AG10803 (cell line): ENCODE measurements at places on chromosomes 1 and 21.

- DNase-seq = no peak
These were observed 454 bp downstream of the CORT start for GRCh38 chr1:10450156-10450814.

GRCh38 chr1:148379697-148380096 is 103.4 kb downstream of the PPIAL4G start:
- no peak for DNase-seq

DNA sequence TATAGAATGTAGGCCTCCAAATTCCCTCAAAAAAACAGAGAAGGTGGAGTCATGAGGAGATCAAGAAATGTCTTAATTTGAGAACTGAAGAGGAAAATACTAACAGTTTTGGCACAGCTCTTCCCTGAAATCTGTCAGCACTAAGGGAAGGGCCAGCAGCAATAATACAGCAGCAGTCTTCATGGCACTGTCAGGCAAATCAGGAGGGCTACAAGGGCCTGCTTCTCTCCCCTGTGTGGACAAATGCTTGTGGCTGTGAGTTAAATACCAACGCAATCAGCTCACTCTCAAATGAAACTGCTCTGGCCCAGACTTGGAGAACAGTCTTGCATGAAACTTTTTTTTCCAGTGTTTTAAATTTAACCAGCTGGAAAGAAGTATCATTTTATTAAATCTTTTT is 20.5 kb upstream of the CNN3 start:
- DNase-seq = peak; percentile 97

DNA sequence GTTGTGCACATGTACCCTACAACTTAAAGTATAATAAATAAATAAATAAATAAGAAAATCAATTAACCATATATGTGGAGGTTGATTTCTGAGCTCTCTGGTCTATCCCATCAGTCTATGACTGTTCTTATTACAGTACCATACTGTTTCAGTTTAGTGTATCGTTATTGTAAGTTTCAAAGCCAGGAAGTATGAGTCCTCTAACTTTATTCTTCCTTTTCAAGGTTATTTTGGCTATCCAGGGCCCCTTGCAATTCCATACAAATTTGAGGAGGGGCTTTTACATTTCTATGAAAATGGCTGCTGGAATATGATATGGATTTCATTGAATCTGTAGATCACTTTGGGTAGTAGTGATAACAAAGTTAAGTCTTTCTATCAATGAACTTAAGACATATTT is 96.9 kb upstream of the BCL9 start:
- DNase-seq = no peak

DNA sequence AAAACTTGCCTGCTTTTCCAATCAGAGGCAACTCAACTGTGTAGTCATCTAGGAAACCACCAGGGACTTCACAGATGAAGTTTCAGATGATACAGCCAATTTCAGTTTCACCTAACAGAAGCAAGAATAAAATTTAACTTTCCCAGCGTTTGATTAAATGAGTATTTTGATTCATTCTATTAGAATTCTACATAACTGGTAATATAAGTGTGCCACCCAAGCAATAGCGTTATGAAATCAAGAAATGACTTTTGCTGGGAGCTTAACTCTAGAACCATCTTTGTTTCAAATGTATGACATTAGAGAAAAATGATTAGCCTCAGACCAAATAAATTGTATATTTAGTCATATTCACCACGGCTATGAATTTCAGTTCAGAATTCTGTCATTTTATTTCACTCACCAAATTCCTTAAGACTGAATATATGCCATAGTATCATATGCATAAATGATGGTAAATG is 239.3 kb downstream of the NRIP1 start:
- DNase-seq = no peak

- no peak for DNase-seq
These were observed at the start of gene SLAMF6 for GRCh38 chr1:160522622-160523345. SLAMF6 (minus strand) TSS chr1:160523255; CDS start chr1:160523192, 63 bp downstream.

- DNase-seq = peak; percentile 23
These were observed 24.4 kb downstream of the ZBTB17 start for GRCh38 chr1:15951341-15952153.

- DNase-seq = no peak
These were observed 129.1 kb upstream of the RAB4A start for GRCh38 chr1:229141689-229142377.

DNA sequence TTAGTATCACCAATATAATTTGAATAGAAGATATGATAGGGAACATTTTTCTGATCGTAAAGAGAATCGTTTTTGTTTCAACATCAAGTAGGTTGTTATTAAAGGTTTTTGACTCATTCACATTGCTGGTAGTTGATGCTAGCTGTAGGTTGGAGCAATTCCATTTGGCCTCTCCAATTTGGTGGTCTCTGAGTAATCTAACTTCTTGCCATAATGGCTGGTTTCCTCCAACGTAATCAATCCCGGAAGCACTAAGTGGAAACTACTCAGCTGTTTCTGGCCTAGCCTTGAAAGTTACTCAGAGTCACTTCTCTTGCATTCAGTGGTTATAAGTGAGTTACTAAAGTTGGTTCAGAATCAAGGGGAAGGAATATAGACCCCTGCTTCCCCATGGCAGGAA is 26.0 kb downstream of the RCOR3 start:
- peak; percentile 17 for DNase-seq

DNA sequence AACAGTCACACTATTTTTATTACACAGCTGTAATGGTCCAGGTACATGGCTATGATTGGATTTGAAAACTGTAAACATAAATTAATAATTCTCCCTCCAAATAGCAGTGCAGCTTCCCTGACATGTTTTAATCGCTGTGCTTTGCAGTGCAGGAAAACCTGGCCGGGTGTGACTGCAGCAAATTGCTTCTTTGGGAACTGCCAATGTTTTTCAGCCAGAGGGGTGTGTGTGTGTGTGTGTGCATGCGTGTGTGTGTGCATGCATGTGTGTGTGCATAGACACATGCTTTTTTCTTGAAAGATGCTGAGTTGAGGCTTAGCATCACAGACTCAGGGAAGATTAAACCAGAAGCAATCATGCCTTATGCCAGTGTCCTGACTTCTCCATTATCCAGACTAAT is 231.2 kb downstream of the PRDM2 start:
- DNase-seq = no peak

DNA sequence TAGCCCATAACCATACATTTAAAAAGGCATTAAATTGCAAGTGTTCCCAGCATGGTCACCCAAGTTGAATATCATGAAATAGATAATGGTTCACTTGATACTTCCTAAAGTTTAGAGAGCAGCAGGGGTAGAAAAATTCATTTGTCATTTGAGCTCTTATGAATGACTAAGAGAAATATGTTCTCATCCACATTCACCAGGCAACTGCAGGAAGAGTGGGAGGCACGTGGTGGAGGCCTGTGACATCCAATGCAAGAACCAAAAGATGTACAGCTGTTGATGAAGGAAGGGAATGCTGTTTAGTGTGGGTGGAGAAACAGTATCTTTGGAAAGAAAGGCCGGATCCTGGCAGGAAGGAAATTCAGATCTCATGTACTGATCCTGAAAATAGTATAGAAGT is 473.1 kb downstream of the ADGRL2 start:
- no peak for DNase-seq

DNA sequence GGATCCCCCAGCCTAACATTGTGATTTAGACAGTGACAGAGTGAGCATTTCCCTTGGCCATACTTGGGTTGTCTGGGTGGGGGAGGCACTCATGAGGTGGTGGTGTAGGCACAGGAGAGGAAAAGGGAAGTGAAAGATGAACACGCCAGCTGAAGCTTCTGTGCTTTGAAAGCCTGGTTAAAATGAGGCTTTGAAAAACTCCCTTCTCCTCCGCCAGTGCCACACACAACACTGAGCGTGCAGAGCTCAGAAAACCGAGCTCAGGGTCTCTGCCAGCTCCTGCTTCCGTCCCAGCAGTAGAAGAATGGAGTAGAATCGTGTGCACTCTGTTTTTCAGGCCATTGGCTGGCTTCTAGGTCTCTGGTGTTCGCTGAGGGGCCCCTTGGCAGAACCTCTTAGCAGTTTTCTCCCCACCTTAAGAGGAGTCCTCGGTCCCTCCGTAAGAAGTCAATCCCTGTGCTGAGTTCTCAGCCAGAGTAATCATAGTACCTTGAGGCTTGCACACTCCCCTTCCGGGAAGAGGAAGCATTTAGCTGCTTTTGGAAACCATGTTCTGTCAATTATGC is 12.9 kb downstream of the PLEKHM2 start:
- DNase-seq = no peak

- no peak for DNase-seq
These were observed 146.2 kb upstream of the NFIA start for GRCh38 chr1:60936163-60936562.

DNA sequence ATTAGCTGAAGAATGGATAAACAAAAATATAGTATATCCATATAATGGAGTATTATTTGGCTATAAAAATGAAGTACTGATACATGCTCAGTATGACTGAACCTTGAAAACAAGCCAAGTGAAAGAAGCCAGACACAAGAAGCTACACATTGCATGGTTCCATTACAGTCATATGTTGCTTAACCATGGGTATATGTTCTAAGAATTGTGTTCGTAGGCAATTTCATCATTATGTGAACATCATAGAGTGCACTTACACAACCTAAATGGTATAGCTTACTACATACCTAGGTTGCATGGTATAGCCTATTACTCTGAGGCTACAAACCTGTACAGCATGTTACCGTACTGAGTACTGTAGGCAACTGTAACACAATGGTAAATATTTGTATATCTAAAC is 28.6 kb upstream of the FCAMR start:
- no peak for DNase-seq

- DNase-seq = peak; percentile 61
These were observed 51.1 kb upstream of the CFHR3 start for GRCh38 chr1:196723325-196724185.

- DNase-seq = peak; percentile 39
These were observed 9.4 kb upstream of the ELAPOR1 start for GRCh38 chr1:109104364-109105151.

- no peak for DNase-seq
These were observed 25.9 kb upstream of the RIPK4 start for GRCh38 chr21:41792711-41793110.

- peak; percentile 75 for DNase-seq
These were observed 17.2 kb upstream of the ZBTB8B start for GRCh38 chr1:32447469-32448185.
